ENCODE measurements at places on chromosomes 12 and 14.

- DNase-seq, result peak; percentile 36
These were observed 1.9 kb downstream of the DUSP16 start for GRCh38 chr12:12560587-12561370.

GRCh38 chr14:63224196-63224595 lies 20.0 kb downstream of the RHOJ start:
- no peak for DNase-seq

DNA sequence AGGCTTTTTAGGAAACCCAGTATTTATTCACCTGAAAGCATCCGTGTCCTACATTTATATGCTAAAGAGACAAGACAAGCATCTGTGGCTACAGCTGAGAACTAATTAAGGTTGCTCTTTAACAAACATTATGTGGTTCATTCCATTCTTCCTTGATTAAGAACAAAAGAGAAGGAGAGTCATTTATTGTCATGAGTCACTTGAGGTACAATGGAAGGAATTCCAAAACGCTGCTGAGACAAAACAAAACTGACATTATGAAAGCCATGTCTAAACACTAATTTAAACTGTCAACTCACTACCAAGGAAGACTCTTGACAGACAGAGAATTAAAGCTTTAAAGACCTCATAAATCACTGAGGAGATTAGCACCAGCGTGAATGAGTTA lies 214.4 kb downstream of the BMP4 start:
- DNase-seq, result no peak

DNA sequence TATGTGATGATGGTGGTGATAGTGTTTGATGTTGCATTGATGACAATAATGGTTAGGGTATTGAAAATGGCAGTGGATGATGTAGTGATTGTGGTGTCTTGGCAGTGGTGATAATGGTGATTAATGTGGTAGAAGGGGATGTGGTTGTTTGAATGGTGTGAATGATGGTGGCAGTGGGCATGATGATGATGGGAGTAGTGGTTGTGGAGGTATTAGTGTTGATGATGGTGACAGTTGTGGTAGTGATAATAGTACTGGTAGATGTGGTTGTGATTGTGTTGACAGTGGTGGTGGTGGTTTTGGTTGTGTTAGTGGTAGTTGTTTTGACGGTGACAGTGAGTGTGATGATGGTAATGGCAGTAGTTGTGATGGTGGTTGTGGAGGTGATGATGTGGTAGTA lies 1049.0 kb downstream of the VRK1 start:
- DNase-seq, result no peak

DNA sequence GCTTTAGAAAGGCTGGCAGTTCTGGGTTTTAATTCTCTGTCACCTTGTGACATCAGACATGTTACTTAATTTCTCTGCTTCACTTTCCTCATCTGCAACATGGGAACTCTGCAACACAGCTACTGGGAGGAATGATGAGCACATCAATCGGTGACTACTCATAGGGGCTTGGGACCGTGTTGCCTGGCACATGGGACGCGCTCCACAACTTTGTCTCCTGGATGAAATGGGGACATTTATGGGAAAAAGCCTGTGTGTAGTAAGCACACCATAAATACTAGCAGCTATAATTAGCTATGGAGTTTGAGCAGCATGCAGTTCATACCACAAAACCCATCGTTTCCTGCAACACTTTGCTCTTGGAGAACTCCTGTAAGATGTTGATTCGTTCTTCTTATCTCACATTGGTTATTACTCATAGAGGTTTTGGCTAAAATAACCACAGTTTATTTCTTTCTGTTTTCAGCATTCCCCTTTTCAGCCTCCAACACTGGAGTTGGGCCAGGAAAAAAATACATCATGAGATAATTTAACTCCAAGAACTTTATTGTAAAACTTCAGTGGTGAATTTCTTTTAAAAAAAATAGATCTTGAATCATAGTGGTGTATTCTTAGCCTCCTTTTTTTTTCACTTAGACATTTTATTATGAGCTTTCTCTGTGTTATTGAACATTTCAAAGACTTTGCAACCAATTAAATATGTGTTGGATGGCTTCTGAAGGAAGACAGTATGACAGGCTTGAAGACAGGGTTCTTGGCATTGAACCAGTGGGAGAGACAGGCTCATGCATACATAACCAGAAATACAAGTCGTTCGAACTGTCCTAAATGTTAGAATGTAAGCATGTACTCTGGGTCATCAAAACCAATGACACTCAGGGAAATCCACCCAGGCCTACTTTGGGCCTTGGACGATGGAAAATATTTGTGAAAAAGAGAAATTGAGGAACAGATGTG lies 72.7 kb downstream of the RIN3 start:
- DNase-seq, result no peak

GRCh38 chr14:76585616-76586015 lies 175.7 kb upstream of the VASH1 start:
- no peak for DNase-seq

- DNase-seq, result no peak
These were observed 5.2 kb downstream of the TRHDE start for GRCh38 chr12:72277415-72277814.

DNA sequence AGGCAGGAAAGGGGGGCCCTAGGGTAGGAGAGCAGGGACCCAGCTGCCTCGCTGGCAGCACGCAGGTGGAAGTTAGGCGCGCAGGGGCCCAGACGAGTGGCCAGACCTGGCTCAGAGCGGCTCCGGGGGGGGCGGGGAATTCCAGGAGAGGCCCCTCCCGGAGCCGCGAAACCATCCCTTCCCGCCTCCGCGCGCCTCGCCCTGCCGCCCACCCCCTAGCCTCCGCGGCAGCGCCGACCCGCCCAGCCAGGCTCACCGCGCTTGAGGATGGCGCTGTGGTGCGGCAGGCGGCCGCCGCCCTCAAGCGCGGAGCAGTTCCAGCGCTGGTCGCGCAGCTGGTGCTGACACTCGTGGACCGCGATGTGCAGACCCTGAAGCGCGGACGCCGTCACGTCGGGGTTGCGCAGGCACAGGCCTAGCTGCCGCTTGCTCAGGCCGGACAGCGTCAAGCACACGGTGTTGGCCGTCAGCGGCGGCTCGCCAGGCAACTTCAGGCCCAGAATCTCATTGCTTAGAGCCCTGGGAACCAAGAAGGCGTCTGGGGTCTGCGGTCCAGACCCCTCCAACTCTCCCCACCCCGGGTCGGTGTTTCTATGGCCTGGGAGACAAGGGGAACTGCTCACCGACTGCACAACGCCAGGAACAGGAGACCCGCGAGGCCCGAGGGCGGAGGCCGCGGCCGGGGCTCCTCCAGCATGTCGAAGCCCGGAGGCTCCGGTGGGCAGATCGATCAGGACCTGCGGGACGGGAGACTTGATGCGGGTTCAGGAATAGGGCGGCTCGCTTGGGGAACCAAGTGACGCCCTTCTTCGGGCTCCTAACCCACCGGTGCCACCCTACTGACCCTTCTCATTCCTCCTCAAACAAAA lies 1.5 kb downstream of the WNT10B start:
- DNase-seq, result no peak

DNA sequence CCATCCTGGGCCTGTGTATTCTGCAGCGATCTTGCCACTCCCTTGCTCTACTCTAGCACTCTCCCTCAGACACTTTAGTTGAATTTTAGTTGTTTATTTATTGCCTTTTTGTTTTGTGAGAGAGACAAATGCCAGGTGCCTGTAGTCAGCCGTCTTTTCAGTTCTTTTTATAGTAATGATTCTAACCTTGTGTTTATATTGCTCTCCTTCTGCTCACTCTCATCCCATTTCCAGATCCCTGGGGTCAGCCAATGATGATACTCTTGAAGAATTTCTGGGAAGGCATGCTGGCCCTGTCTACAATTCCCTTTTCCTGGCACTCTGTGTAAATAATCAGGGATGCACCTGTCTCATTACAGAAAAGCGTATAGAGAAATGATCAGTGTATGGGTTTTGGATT lies 334.1 kb upstream of the MIS18BP1 start:
- DNase-seq, result no peak

GRCh38 chr12:92673756-92674155 lies 29.0 kb upstream of the PLEKHG7 start:
- DNase-seq, result no peak

GRCh38 chr12:21800011-21800410 lies 25.5 kb upstream of the KCNJ8 start:
- no peak for DNase-seq

DNA sequence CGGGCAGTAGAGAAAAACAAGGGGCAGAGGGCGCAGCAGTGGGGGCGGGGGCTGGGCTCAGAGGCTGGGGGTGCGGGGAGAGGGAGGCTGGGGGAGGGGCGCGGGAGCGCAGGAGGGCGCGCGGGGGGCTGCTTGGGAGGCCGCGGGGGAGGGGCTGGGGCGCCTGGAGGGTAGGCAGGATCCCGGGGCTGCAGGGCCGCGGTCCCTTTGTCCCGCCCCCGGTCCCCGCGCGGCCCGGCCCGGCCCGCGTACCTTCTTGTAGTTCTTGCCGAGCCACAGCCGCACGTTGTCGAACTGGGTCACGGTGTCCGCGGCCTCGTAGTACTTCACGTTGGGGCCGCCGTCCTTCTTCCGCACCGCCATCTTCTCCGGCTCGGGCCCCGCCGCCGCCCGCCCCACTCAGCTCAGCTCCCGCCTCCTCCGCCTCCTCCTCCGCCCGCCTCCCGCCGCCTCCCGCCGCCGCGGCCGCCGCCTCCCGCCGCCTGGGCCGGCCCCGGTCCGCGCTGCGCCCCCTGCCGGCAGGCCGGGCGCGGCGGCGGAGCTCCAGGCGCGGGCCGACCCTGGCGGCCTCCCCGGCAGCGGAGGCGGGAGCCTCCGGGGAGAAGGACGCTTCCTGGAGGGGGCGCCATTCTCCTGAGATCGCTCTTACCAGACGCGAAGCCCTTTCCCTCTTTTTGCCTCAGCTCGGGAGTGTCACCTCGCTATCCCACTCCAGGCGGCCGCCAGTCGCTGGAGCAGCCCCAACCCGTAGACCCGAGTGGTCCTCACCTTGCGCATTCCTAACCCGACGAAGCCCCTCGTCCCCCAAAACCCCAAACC lies at the start of gene SMARCC2:
TSS of gene SMARCC2 (minus strand) at position 385 of the 819 bp plus-strand sequence. CDS start at position 363, 22 bp downstream.
- DNase-seq, result peak; percentile 91

DNA sequence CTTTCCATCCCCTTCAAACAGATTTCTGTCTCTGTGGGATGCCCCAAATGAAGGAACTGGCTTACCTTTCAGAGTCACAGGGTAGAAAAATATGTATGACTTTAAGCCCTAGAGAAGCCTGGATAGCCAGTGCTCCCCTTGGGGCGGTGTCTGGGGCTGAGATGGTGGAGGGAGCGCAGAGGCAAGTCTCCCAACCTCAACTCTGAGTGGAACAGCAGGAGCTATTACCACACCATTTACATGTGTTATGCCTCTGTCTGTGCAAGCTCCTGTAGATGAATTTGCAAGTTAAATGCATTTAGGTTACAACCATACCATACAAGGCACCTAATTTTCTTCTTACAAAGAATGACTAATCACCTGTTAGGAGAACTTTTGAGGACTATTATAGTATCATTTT lies 50.4 kb upstream of the CLMN start:
- DNase-seq, result no peak
